Esophagus muscularis mucosa (tissue), 4 donors: ENCODE measurements at places on chromosomes 6 and 20. TPM values are rescaled to one million over a fixed set of nuclear protein-coding genes. Genes with fewer than 3 reads are reported as not detected.

HLA-DPB1 gene
- total RNA-seq: 71.3 TPM

ZSCAN31 gene
- 27.5 TPM for total RNA-seq

PHF3 gene
- total RNA-seq: 73.1 TPM

PLCB4 gene
- 61.8 TPM for total RNA-seq

MRPL18 gene
- 92.9 TPM for total RNA-seq

TREML2 gene
- total RNA-seq: not detected

PANK2 gene
- total RNA-seq: 50.2 TPM

ZSCAN23 gene
- total RNA-seq: 2.7 TPM
